ENCODE measurements at places on chromosomes 11 and 22.

- no peak for DNase-seq
These were observed 50.0 kb downstream of the RRAS2 start for GRCh38 chr11:14308897-14309387.

GRCh38 chr22:30878516-30879414, 89.8 kb downstream of the MORC2 start:
- no peak for DNase-seq

GRCh38 chr22:32364210-32364609, 6.5 kb downstream of the RFPL3 start:
- DNase-seq, result no peak

GRCh38 chr11:40393511-40393910, 1065.9 kb downstream of the LRRC4C start:
- DNase-seq, result no peak

- DNase-seq, result no peak
These were observed 6.4 kb upstream of the RFPL1 start for GRCh38 chr22:29431986-29432385.

GRCh38 chr11:64627371-64627770, 36.4 kb downstream of the SLC22A12 start:
- DNase-seq, result no peak

- no peak for DNase-seq
These were observed 432.7 kb downstream of the TBC1D22A start for GRCh38 chr22:47195156-47195483.

DNA sequence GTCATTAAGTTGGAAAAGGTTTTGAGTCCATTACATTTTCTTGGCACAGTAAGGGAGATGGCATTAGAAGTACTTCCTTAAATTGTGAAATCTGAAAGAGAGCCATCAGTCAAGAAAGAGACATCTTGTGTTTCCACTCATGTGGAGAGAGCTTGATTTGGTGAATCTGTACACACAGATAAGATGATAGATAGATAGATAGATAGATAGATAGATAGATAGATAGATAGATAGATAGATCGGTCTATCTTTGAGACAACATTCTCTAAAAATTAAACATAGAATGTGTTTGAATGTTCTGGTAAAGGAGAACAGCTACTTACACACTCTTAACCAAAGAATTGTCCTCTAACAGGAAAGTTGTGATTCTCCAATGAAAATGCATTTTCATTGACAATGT, 76.2 kb downstream of the TTC17 start:
- DNase-seq, result peak; percentile 12

DNA sequence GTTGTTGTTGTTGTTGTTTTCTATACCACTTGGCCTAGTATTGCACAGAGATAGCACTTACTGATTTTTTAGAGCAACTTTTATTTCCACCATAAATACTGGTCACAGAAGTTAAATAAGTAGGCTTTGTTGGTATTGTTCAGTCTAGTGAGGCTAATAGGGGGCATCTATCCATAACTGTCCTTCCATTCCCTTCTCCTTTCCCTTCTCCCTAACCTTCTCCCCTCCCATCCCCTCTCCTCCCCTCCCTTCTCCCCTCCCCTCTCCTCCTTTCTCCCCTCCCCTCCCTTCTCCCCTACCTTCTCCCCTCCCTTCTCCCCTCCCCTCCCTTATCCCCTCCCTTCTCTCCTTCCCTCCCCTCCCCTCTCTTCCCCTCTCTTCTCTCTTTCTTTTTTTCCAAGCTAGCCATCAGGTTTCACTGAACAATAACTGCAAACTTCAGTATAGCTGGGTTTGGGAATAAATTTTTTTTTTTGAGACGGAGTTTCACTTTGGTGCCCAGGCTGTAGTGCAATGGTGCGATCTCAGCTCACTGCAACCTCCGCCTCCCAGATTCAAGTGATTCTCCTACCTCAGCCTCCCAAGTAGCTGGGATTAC, 56.5 kb downstream of the STIM1 start:
- no peak for DNase-seq

GRCh38 chr11:27203077-27203647, 159.9 kb downstream of the CCDC34 start:
- DNase-seq, result no peak

- peak; percentile 47 for DNase-seq
These were observed 15.2 kb upstream of the FCHSD2 start for GRCh38 chr11:73157101-73158010.

- no peak for DNase-seq
These were observed 43.2 kb downstream of the CD82 start for GRCh38 chr11:44608651-44608990.

DNA sequence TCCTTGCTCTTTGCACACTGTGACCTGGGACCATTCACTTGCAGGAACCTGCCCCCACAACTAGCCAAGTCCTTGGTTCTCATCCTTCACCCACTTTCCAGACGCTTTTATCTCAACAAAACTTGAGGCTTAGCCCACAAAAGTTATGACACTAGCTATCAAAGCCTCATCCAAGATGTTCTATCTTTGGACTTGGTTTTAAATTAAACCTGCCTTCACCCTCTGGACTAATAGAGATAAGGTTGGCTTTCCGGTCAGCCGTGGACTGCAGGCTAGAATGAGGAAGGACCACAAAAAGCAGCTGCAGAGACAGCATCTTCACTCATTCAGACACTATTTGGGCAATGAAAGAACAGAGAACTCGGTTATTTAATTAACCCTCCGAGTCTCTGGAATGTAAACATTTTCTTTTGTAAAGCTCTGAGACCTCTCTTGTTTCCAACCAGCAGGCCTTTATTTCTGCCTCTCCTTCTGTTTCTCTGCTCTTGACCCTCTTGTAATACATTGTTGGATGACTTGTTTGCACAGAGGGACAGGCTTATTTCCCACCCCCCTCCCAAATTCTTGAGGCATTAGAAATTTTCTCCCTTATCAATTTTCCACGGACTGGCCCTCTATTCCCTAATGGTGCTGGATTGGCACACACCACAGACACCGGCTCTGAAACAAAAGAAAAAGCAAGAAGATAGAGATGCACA, 41.4 kb downstream of the ARL14EP start:
- no peak for DNase-seq

GRCh38 chr11:39145346-39145745, 2314.1 kb downstream of the LRRC4C start:
- no peak for DNase-seq

DNA sequence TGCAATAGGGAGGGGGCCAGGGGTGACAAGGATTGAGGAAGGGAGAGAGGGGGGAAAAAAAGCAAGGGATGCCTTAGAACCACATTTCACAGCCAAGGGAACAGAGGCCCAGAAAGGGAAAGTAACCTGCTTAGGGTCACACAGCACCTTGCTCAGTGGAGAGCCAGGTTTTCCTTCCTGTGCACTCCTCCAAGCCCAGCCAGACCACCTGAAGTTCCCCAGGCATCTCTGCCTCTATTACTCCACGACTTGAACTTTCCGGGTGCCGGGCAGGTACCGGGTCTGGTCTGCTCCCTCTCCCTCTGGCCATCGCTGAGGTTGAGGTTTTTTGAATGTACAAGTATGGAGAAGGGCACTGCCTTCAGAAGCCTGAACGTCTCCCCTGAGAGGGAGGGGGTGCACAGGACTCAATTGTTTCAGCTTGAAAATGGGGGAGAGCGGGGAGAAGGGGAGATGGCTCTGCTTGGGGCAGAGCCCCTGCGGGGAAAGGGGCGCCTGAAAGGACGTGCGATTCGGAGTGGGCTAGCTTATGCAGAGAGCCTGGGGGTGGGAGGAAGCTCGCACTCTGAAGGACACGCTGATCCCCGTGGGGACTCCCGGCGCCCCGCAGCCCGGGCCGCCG, 516 bp upstream of the SERPINH1 start:
- no peak for DNase-seq

GRCh38 chr22:47793304-47794101, 1031.1 kb downstream of the TBC1D22A start:
- no peak for DNase-seq

DNA sequence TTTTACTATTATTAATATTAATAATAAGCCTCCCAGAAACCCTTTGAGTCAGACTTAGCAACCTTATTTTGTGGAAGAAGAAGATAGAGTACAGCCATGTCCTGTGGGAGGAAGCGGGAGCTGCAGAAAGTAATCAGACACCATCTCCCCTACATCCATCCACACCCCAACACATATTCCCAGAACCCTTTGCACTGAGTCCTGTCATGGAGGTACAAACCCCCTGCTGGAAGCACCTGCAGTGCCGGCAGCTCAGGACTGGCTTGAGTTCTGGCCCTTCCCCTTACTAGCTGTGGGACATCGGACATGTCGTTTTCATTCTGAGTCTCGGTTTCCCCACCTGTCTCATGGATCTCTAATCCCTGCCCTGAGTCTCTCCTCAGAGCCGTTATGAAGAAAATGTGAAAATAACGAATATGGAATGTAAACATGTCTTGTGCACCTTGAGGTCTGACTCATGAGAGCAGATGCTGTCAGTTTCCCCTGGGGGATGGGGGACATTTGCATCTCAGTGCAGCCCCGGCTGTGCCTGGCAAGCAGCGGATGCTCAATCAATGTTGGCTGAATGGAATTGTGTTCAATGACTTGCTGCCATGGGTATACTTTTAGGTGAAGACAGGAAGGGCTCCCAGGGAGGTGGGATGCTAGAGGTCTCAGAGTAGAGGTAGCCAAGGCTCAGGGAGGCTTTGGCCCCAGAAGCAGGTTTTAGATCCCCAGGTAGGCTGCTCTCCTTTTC, 45.4 kb downstream of the TP53I11 start:
- DNase-seq, result no peak

DNA sequence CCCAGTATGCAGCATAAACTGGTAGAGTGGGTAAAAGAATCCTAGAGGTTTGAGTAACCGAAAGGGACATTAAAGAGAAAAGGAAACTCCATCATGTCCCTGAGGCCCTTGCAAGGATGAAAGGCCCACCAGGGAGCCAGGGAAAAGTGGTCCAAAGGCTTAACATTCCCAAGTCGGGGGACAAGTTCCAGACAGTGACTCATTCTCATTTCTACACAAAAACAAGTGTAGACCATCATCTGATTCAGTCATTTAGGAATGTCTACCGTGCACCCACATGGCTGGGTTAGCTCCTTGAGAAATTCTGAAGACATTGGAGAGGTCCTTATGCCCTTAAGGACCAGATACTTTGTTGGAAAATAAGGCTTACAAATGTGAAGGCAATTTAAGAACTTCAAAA, 4.8 kb upstream of the NOX4 start:
- no peak for DNase-seq

DNA sequence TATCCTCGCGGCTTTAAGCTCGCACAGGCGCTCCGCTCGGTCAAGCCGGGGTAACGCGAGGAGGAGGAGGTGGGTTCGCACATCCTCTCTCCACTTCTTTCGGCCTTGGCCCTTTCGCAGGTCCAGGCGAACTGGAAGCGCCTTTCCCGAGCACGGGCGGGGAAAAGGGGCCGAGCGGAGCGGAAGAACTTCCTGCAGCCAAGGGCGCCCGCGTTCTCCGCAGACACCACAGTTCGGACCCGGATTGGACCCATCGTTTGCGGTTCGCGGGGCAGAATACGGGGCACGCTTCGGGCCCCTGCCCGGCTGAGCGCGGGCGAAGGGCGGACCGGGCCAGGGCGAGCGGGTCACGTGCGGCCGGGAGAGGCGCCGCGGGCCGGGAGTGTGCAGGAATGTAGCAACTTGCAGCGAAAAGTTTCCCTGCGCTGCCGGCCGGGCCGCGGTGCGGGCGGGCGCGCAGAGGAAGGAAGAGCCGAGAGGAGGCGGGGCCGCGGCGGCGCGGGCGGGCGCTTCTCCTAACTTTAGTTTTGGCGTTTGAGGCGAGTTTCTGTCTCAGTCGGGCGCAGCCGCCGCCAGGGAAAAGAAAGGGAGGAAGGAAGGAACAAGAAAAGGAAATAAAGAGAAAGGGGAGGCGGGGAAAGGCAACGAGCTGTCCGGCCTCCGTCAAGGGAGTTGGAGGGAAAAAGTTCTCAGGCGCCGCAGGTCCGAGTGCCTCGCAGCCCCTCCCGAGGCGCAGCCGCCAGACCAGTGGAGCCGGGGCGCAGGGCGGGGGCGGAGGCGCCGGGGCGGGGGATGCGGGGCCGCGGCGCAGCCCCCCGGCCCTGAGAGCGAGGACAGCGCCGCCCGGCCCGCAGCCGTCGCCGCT, at the start of gene YAP1:
Gene YAP1, plus strand, starts transcription at position 552 of the 865 bp plus-strand sequence. CDS start 402 bp downstream, outside the sequence.
- DNase-seq, result peak; percentile 42

- DNase-seq, result no peak
These were observed 8.1 kb downstream of the PRR33 start for GRCh38 chr11:1883346-1884302.

GRCh38 chr22:49862496-49862776, 8.8 kb downstream of the ZBED4 start:
- DNase-seq, result peak; percentile 50

GRCh38 chr22:16955678-16956210, 52.3 kb downstream of the GAB4 start:
- DNase-seq, result no peak

DNA sequence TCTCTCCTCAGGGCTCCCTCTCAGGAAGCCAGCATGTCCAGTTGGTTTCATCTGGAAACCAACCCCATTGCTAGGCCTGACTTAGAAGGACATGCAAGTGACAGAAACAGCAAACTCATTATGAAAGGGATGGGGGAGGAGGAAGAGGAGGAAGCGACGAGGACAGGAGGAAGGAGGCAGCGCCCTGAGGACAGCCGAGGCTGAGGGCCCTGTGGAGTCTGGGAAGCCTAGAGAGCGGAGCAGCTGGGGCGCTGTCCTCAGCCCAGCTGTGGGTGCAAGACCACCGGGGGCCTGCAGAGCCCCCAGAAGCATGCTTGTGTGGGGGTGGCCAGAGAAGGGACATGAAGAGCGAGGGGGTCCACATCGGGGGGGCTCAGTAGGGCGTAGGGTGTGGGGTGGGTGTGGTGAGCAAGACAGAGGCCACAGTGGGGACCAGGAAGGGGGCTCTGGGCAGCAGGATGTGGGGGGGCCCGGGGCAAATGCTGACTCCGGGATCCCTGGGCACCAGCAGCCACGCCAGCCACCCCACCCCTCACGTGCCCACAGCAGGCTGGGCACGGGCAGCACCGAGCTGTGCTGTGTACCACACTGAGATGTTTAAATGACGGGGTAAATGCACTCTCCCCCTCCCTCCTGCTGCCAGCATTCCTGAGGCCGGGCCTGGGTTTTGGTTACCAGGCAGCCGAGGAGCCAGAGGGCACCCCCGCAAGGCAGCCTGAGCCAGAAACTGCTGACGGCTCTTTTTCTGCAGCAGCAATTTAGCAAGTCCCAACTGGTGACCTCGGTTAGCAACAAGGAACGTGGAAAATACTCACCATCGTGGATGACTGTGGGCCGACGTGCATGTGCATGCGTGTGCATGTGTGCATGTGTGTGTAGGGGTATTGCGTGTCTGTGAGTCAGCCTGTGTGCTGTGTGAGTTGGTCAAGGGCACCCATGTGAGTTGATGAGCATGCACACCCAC, 82.7 kb upstream of the LINC01488 start:
- no peak for DNase-seq

Measured in Kasumi-1 (cell line).